ENCODE measurements at places on chromosomes 6 and 20.

- peak; percentile 48 for DNase-seq
Observed at GRCh38 chr6:98929498-98930060, 18.2 kb downstream of the FBXL4 start.

DNA sequence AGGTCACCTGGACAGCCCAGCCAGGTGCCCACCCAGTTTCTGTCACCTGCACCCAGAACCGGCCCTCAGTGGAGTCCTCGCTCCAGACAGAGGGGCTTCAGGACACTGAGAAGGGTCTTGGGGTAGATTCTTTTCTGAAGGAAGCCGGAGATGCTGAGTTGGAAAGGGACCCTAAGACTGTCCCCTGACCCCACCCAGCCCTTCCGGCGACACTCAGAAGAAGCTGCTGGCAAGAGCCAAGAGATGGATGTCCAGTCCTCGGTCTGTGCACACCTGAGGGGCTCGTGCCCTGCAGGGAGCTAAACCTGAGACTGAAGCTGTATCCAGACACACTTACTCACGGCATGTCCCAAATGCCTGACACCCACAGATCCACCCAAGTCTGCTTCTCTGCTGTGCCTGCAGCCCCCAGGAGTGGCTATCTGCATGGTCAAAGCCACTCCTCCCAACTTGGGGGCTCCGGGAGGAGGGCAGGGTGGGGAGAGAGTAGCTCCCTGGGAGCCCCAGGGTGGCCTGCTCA is 20.2 kb downstream of the NTSR1 start:
- no peak for DNase-seq

GRCh38 chr6:3568396-3569082 is 111.7 kb upstream of the SLC22A23 start:
- no peak for DNase-seq

DNA sequence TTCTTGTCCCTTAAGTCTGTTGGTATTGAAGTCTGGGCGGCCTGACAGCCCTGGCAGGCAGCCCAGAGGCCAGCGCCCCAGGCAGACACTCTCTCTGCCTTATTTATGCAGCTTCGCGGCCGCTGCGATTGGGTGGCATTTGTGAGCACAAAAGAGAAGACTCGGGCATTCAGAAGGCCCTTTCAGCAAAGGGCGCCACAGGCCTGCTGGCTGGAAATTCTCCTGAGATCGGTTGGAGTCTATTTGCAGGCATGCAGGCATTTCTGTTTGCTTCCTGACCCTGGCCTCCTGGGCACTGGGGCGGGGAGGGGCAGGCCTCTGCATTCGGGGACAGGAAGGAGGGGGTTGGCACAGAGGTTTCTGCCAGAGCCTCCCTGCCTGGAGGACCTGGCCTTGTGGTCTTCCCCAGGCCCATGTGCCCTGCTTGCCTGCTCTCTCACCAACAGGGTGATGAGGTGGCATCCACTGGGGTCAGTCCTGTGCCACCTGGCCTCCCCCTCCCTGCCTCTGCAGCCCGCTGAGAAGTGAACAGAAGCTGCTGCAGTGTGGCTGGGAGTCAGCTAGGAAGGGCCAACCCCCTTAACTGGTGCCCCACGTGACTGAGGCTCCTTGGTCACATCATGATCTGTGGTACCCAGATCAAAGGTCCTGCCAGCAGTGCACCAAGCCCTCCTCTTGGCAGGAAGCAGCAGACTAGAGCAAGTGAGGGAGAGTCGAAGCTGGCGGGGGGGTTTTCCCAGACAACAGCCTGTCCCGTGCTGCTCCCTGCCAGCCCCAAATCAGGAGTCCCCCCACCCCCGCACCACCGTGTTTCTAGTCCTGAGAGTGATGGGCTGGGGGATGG is 16.6 kb upstream of the CCDC167 start:
- peak; percentile 42 for DNase-seq

- no peak for DNase-seq
Observed at GRCh38 chr20:12598894-12599293, 409.9 kb upstream of the SPTLC3 start.

DNA sequence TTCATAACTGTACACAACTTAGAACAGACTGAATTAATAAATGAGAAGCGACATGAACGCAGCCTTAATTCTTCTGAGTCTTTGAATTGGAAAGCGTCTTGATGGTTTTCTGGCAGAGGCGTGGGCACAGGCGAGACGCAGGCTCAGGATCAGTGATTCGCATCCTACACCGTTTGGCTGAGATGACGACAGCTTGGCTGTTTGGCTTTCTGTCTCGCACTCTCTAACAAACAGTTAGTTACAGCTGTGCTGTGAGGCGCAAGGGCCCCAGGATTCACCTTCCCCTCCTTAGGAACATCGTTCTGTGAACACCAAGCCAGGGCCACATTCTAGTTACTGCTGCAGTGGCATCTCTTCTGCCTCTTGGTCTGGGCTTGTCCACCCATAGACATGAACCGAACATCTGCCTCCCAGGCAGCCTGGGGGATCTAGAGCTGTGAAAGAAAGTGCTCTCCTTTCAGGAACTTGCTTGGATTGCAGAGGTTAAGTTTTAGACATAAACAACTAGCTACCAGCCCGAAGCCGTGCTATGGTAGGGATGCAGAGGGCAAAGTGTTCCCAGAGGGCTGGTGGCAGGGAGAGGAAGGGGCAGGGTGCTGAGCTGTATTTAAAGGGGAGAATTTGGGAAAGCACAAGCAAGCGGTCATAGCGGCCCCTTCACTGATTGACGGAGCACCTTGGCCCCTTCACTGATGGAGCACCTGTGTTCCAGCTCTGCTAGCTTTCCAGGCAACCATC is 49.6 kb downstream of the TCP11 start:
- DNase-seq = no peak

- DNase-seq = peak; percentile 67
Observed at GRCh38 chr20:62066339-62066982, 780 bp upstream of the TAF4 start.

- DNase-seq = no peak
Observed at GRCh38 chr20:50904067-50904570, 27.1 kb downstream of the ADNP start.

DNA sequence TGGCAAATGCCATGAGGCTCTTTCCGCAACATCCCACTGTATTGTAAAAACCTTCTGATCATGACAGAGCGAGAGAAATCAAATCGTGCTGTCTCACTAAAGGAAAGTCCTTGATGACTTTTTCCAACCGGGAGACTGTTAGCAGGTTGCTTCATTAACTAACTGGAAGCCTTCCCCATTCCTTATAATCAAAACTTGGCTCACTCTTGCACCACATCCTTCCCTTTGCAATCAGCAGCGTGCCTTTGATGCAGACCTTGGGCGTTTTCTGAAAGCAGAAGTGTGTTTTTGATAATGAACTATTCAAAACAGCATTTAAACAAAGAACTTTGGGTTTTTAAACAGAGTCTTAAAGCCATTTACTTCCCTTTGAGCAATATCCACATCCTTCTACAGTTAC is 96.2 kb upstream of the CNR1 start:
- no peak for DNase-seq

DNA sequence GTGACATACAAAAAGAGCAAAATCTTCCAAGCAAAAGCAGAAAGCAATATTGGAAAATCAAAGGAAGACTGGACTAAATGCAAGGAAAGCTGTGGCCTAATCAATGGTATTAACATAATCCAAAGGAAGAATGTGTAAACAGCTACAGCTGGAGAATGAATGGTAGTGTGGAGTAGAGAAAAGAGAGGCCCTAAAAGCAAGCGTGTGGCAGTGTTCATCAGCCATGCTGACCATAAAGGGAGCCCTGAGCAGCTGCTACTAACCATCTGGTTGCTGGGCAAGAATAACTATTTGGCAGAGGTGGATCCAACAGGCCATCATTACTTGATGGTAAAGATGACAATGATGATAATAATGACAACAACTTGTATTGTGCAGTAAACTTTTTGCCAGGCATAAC is 148.5 kb upstream of the BEND6 start:
- DNase-seq = no peak

- DNase-seq = peak; percentile 15
Observed at GRCh38 chr6:147154454-147154853, 49.8 kb upstream of the STXBP5 start.

DNA sequence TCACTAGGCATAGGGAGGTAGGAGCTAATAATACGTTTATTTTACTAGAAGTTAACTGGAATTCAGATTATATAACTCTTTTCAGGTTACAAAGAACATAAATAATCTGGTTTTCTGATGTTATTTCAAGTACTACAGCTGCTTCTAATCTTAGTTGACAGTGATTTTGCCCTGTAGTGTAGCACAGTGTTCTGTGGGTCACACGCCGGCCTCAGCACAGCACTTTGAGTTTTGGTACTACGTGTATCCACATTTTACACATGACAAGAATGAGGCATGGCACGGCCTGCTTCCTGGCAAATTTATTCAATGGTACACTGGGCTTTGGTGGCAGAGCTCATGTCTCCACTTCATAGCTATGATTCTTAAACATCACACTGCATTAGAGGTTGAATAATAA is 1.1 kb downstream of the HFE start:
- peak; percentile 10 for DNase-seq

- DNase-seq = peak; percentile 39
Observed at GRCh38 chr6:4804095-4804494, 27.9 kb downstream of the CDYL start.

GRCh38 chr6:81515562-81516453 is 236.7 kb downstream of the TENT5A start:
- DNase-seq = no peak

- DNase-seq = no peak
Observed at GRCh38 chr6:128822271-128822670, 60.7 kb upstream of the LAMA2 start.

DNA sequence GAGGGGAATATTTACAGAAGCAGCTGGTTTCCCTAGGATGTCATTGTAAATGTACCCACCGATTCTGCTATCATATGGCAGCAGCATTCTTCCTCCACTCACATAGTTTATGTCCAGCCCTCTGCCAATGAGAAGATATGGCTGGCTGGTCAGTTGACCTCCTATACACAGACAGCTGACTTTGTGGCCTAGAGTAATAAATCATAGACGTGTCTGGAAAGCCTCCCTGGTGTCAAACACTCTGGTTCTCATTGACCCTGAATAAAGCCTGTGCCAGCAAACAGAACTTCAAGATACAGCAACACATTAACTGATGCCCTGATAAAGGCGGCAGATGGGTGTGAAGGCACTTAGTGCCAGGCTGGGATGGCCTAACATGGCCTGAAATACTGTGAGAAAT is 52.6 kb downstream of the GPR63 start:
- DNase-seq = peak; percentile 4

DNA sequence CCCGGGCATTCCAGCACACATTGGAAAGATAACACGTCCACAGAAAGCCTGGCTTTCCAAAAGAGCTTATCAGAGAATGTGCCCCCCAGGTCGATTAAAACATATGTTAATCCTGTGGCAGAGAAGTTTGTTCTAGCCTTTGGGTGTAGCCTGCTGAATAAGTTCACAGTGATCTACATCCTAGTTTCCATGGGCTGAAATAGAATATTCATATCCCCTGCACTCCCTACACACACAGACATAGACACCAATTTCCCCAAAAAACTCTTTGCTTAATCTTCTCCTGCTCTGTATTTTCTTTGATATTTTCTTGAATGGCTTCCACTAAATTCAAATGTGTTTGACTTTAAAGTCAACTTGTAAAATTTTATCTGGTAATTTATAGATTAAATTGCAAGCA is 1.6 kb downstream of the LPA start:
- no peak for DNase-seq

GRCh38 chr20:38825901-38826625 is 20.6 kb downstream of the PPP1R16B start:
- peak; percentile 62 for DNase-seq

GRCh38 chr6:169936355-169936975 is 185.0 kb downstream of the ERMARD start:
- DNase-seq = no peak

- no peak for DNase-seq
Observed at GRCh38 chr6:83707829-83708545, 914 bp downstream of the SNAP91 start.

DNA sequence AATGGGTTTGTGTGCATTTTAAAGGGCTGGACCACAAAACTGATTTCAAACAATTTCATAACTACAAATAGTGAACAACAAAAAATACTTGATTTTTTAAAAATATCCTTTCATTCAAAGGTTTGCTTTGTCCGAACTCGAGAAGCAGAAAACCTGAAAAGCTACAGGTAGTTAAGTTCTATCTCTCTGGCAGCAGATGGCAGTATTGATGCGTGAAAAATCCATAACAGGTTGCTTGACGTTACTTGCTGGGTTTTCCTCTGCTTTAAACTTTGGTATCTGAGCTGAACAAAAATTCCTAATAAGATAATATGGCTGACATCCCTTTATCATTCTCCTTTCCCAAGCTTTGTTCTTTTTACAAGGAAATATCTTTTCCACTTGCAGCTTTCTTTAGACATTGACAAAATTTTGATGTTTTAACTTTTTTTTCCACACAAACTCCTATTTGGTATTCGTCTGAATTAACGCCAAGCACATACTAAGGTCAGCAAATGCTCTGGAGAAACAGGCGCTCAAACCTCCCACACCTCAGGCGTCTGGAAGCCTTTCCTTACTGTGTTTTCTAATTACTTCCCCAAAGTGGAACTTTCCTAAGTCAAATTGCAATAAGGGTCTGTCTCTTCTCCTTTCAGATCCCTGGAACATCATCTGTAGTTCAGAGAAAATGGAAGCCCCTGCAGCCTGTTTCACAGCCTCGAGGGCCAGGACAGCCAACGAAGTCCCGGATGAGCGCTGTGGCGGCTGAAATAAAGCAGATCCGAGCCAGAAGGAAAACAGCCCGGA is 50.3 kb upstream of the GFRAL start:
- peak; percentile 71 for DNase-seq

GRCh38 chr6:3857468-3858456 is 8.6 kb downstream of the FAM50B start:
- no peak for DNase-seq

GRCh38 chr20:32511358-32512046 is 73.6 kb downstream of the NOL4L start:
- no peak for DNase-seq

DNA sequence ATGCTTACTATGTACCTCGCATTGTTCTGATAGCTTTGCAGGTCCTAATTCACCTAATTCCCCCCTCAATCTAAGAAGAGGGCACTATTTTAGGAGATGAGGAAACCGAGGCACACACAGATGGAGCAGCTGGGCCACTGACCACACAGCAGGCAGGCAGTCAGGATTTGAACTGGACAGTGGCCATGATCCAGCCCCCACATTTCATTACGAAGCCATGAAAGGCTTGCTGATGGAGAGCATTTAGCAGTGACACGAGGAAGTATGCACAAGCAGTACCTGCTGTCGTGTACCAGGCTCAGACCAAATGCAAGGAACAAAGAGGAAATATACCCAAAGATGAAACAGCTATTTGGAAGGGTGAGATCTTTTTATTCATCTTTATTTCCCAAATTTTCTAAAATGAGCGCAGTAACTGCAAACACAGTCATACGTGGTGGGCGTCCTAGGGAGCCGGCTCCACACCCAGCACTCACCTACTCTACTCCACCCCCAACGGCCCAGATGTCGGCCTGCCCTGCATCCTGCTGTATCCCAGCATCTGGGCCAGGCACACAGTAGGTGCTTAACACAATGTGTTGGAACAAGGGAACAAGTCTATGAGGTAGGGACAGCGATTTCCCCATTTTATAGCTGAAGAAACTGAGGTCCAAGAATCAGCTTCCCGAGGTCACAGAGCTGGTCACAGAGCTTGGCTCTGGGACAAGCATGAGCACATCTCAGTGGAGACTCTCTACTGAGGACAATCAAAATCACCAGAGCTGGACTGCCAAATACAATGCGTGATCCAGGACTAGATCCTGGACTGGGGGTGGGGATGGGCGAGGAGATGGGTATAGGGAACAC is 15.0 kb downstream of the PREX1 start:
- no peak for DNase-seq

GRCh38 chr20:44495802-44496481 is 20.3 kb downstream of the TTPAL start:
- peak; percentile 98 for DNase-seq
